ENCODE measurements at places on chromosomes 6 and 20. TPM values are rescaled to one million over a fixed set of nuclear protein-coding genes. Genes with fewer than 3 reads are reported as not detected.

- no peak for DNase-seq
These were observed 391.4 kb downstream of the COL12A1 start for GRCh38 chr6:74814440-74814839.

DNA sequence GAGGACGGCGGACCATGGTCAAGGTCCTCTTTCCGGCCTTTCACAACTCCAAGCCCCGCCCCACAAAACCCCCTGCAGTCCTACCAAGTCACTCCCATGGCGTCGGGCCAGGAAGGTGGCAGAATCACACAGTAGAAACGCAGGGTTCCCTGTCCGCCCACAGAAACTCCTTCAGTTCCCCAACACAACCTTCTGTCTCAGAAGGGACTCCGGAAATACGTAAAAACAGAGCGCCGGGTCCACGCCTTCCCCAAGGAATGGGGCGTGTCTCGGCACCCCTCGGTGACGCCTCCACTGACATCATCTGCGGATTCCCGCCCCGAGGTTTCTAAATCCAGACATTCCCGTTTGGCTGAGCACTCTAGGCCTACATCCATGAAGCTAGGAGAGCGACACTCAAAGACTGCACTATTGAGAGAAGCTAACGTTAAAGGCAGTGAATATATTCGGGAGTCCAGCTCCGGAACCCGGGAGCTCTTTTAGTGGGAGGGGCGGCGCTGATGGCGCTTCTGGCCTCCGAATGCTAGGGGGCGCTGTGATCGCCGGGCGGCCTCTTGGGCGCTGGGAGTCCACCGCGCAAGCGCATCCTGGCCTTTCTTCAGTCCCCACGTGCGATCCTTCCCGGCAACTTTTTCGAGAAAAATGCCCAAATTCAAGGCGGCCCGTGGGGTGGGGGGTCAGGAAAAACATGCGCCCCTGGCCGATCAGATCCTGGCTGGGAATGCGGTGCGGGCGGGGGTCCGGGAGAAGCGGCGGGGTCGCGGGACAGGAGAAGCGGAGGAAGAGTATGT lies at the start of the genes BYSL and MED20:
Gene BYSL (plus strand): TSS at position 579 of the 791 bp plus-strand sequence. CDS start 64 bp downstream, at position 643.
Gene MED20 (minus strand): TSS at position 219 of the 791 bp plus-strand sequence. CDS start 121 bp downstream, at position 98.
- DNase-seq, result peak; percentile 91

GRCh38 chr20:1876975-1877608 lies 18.1 kb upstream of the SIRPA start:
- DNase-seq, result no peak

DNA sequence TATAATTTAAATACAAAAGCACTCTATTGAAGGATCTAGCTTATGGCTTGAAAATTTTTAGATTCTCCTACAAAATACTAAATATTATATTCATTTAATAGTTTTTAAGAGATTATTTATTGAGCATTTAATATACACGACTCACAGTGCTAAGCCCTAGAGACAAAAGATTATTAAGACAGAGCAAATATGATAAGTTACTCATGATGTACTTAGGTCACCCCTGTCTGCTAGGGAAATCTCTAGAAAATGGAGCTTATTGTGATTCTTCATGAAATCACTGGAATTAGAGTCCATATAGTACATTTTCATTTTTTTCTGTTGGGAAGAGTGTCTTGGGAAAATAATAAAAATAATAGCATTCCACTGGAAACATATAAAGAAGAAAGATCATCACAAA lies 37.8 kb downstream of the BEND6 start:
- DNase-seq, result no peak

DNA sequence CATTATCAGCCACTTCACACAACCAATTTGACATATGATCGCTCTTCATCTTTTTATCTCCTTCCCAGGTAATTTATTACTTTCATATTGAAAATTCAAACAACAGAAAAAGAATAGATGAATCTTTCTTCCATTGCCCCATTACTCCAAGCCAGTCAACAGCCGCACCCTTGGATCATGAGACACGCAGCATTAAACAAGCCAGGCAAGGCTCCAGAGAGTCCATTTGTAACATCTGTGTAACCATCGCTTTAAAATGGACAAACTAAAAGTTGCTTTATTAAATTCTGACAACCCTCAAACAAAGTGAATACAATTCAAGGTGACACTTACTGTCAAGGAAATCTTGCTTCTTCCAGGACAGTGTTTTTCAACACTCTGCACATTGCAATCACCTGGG lies 200.3 kb downstream of the EPM2A start:
- DNase-seq, result no peak

DNA sequence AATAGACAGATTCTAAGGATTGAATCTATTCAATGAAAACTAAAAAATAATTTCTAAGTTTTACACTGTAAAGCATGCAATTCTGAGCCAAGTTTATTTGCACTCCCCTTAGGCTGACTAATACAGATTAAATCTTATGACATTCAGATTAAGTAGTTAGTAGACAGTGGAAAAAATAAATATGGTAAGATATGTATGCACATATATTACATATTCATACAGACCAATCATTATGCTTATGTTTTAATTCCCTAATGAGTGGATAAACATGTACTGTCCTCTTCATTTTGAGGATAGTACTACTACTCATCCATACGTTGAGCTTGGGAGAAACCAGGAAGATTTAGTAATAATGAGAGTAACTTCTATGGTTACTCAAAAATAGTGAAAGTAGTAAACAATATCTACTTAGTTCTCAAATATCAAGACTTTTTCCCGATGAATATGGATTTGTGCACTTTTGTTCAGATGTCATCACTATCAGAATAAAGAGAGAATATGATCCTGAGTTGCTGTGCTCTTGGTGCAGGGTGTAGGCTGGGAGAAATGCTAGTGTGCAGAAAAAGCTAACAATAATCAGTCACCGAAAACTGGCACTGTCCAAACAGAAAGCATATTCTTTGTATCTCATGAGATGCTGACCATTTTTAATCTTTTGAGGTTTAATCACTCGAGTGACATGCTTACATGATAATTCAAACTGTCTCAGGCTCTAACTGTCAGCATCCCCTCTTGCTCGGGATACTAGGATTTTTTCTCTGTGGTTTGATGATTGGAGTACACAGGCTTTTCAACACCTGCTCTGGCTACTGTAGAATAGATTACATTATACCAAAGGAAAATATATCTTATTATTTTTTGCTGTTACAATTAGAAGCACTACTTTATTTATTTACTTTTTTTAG lies 111.6 kb downstream of the EPHA7 start:
- no peak for DNase-seq

DNA sequence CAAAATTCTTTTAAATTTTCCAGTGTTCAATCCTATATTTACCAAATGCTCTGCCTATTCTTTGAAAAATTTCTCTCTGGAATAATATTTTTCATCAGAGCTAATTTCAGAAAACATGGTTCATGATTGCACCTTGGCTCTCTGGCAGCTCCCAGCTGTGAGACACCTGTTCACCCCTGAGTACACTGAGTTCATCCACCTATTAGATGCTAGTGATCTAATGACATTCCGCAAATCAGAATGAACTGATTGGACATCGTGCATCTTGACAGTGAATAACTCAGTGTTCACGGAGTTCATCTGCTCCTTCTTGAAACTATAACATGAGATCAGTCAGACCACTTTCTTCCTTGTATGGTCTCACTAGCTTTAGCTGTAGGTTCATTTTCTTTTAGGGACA lies 3.9 kb upstream of the SHPRH start:
- no peak for DNase-seq

DNA sequence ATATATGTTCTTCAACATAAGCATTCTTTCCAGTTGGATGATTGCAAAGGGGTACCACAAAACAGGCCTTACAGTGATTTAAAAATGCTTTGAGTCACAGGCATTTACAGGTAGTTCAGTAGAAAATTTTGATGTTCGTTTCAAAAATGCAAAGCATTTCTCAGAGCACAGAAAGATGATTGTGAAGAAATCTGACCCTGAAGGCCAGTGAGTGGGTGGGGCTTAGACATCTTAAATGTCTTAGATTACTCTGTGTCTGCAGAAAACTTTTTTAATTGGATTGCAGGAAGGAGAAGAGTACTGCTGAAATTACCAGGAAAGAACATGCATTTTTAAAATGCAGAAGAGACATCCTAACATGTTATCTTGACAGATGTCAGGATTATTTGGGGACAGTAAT lies 268.3 kb downstream of the CDKAL1 start:
- DNase-seq, result no peak

PHACTR1 gene
- 10.0 TPM for total RNA-seq

- peak; percentile 97 for DNase-seq
These were observed 21.1 kb downstream of the SPTLC3 start for GRCh38 chr20:13029687-13030375.

DNA sequence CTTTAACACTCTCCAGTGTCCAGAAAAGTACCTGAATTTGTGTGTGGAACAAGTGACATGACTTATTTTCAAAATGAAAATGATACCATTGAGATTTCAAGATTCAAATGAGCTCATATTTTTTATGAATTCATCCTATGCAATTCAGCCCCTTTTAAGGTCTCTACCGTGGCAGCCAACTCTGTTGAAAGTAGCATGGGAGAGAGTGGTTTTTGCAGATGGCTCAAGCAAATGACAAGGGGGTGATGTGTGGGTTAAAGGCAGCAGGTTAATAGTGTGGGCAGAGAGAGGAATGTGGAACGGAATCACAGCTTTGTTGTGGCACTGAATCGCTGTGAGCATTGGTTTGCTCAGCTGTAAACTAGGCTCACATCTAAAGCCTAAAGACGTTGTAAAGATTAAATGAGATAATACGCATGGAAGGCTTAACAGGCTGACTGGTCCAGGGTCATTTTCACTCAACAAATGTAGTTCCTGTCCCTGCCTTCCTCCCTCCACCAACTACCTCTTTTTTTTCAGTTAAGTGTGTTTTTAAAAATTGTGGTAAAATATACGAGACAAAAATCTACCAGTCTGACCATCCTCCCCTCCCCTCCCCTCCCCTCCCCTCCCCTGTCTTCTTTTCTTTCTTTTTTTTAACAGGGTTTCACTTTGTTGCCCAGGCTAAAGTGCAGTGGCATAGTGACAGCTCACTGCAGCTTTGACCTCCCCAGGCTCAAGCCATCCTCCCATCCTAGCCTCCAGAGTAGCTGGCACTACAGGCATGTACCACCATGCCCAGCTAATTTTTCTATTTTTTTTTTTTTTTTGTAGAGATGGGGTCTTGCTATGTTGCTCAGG lies 114.7 kb upstream of the ZNF217 start:
- peak; percentile 91 for DNase-seq

DNAH8 gene
- not detected for total RNA-seq

CTNNBL1 gene
- 59.6 TPM for total RNA-seq

BPHL gene
- total RNA-seq, result 23.1 TPM

DNA sequence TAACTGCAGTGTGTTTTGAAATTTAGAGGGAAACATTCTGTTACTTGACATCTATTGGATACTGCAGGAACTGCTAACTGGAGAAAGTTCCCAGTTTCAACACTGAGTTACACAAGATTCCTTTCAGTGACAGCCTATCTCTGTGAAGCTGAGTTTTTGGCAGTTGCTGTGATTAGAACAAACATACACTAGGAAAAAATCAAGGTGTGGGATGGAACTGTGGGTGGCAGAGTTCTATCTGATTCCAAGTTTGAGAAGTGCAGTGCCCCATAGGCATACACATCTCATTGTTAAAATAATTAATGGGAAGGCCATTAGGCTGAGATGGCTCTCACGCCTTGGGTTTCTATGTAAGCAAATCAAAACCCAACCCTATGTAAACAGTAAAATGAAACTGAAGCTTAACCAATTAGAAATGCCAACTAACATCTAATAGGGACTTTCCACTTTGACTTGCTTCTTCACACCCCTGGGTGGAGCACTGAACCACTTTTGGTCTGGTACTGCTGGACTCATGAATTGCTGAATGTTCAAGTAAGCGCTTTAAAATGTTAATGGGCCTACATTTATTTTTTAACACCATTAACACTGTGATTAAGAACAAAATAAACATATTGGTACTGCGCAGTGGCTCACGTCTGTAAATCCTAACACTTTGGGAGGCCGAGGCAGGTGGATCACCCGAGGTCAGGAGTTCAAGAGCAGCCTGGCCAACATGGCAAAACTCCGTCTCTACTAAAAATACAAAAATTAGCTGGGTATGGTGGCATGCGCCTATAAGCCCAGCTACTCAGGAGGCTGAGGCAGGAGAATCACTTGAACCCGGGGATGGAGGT lies 55.2 kb upstream of the TBC1D7 start:
- DNase-seq, result peak; percentile 57

HMGCLL1 gene
- 0.24 TPM for total RNA-seq

ULBP3 gene
- total RNA-seq, result 14.7 TPM

- no peak for DNase-seq
These were observed 14.1 kb downstream of the OSBPL2 start for GRCh38 chr20:62252342-62252966.

- no peak for DNase-seq
These were observed 33.8 kb upstream of the CTAGE9 start for GRCh38 chr6:131744432-131745287.

GRCh38 chr6:43679057-43679456 lies 8.5 kb downstream of the MRPS18A start:
- no peak for DNase-seq

GRCh38 chr20:63635431-63636141 lies 8.7 kb upstream of the GMEB2 start:
- DNase-seq, result no peak

DNA sequence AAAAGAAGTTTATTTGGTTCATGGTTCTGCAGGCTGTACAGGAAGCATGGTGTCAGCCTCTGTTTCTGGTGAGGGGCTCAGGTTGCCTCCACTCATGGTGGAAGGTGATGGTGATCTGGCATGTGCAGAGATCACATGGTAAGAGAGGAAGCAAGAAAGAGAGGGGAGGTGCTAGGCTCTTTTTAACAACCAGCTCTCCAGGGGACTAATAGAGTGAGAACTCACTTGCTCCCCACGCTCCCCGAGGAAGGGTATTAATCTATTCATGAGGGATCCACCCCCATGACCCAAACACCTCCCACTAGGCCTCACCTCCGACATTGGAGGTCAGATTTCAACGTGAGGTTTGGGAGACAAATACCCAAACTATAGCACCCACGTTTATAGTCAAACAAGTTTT lies 4.0 kb upstream of the GJB7 start:
- no peak for DNase-seq

GRCh38 chr6:21135484-21136013 lies 458.0 kb upstream of the SOX4 start:
- DNase-seq, result no peak

- DNase-seq, result no peak
These were observed 89.2 kb upstream of the HIVEP1 start for GRCh38 chr6:11922901-11923300.

- DNase-seq, result no peak
These were observed 174.9 kb upstream of the C6orf118 start for GRCh38 chr6:165484178-165484889.

- no peak for DNase-seq
These were observed 356.3 kb downstream of the HTR1B start for GRCh38 chr6:77106992-77107391.

DDO gene
- total RNA-seq, result not detected

- peak; percentile 86 for DNase-seq
These were observed 21.7 kb upstream of the SENP6 start for GRCh38 chr6:75579951-75580350.

DNA sequence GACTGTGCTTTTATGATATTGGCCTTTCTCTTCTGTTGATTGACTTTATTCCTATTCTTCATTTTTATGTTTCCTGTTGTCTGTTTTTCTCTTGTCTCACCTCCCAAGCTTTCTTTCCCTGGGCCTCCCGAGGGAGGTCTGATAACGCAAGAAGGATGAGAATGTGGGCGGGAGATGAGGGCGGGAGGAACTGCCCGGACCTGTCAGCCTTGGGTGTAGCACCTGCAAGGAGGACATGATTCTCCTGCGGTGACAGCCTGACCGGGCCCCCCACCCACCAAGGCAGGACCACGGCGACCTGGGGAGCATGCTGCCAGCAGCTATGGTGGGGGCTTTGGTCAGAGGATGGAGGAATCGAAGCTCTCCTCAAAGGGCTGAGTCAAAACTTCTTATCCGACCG lies 86.9 kb downstream of the PLEKHG1 start:
- DNase-seq, result no peak

GRCh38 chr6:150349546-150349945 lies 19.3 kb upstream of the IYD start:
- no peak for DNase-seq

Measured in astrocyte (in vitro differentiated cells and primary cell).